SK-N-MC (cell line): ENCODE measurements at places on chromosomes 4 and X.

- no peak for DNase-seq
Observed at GRCh38 chrX:54811301-54811885, 3.8 kb downstream of the MAGED2 start.

GRCh38 chr4:113901994-113902787 lies 77.3 kb downstream of the ARSJ start:
- no peak for DNase-seq

GRCh38 chr4:27742816-27743215 lies 882.2 kb downstream of the STIM2 start:
- DNase-seq, result no peak

- no peak for DNase-seq
Observed at GRCh38 chrX:13430136-13430827, 110.4 kb upstream of the ATXN3L start.

GRCh38 chr4:1725521-1725920 lies 4.2 kb downstream of the TACC3 start:
- DNase-seq, result no peak

- DNase-seq, result no peak
Observed at GRCh38 chrX:155218777-155219176, 2.5 kb downstream of the VBP1 start.

DNA sequence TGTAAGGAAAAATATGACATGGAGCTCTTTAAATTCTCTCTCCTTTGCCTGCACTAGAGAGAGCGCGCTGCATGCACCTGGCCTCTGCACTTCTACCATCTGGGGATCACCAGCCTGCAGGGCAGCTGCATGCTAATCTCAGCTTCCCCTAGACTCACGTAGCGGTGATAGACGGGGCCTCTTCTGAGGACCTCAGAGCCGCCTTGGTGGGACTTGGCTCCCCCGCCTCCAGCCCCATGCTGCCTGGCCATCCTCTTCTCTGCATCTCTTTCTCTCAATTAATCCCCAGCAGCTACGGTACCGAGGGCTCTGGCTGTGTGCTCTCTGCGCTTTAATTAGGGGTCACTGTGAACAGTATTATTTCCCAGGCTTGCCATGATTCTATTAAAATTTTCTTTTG lies 52.8 kb upstream of the PSAPL1 start:
- no peak for DNase-seq

DNA sequence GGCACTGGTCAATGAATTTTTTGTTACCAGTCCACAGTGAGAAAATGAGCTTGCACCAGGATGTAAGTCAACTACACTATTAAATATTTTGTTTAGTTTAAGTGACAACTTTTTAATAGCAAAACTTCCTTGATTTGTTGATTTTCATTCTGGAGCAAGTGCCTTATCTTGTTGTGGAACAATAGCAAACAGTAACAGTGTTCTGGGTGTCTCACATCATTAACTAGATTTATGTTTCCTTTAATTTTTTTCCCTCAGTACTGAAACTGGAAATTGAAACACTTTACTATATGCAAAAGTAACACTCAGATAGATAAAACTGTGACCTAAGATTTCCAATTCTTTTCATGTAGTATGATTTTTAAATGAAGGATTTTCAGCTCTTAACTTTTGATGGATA lies 80.1 kb downstream of the GALNT7 start:
- DNase-seq, result no peak

- no peak for DNase-seq
Observed at GRCh38 chr4:94442251-94442650, 9.5 kb upstream of the PDLIM5 start.

- no peak for DNase-seq
Observed at GRCh38 chr4:170979736-170980135, 833.5 kb upstream of the GALNTL6 start.

DNA sequence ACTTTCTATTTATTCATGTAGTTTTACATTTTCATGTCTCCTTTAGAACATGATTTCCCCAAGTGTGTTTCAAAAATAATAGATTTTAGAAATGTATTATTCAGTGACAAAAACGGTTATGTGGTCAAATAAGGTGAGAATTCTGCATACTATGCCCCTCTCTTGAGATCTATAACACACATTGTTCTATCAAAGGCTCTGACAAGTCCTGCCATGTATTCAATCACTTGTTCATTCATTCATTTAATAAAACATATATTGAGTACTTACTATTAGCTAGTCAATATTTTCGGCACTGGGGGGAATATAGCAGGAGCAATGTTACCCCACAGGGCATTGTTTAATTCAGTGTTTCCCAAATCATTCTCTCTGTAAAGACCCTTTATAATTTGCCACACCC lies 58.4 kb upstream of the FGF13 start:
- DNase-seq, result no peak

DNA sequence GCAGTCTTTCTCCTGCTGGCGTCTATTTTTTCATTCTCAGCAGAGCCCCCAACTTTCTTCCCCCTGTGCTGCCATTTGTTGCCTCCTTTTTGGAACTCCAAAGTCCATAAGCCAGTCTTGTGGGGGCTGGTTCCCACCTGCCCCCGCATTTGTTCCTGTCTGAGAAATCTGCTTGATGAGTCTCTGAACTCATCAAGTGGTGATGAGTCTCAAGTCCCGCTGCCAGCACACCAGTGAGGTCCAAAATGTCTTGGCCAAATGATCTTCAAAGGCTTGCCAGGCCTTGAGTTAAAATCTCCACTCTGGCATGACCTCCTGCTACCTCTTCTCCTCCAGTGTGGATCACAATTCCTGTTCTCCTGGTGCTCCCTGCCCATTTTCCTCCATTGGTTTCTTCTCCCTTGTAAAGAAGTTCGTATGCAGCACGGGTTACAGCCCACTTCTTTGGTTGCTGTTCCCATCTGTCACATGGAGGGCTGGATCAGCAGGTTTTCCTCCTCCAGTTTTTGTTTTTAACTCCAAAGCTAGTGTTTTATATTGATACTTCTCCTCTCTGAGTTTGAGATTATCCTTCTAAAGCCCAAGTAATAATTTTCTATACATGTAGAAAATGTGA lies 72.7 kb upstream of the LIMCH1 start:
- DNase-seq, result no peak
